ENCODE measurements at places on chromosomes 12 and 14.

GRCh38 chr14:54975856-54976255 lies 51.0 kb downstream of the WDHD1 start:
- no peak for DNase-seq

DNA sequence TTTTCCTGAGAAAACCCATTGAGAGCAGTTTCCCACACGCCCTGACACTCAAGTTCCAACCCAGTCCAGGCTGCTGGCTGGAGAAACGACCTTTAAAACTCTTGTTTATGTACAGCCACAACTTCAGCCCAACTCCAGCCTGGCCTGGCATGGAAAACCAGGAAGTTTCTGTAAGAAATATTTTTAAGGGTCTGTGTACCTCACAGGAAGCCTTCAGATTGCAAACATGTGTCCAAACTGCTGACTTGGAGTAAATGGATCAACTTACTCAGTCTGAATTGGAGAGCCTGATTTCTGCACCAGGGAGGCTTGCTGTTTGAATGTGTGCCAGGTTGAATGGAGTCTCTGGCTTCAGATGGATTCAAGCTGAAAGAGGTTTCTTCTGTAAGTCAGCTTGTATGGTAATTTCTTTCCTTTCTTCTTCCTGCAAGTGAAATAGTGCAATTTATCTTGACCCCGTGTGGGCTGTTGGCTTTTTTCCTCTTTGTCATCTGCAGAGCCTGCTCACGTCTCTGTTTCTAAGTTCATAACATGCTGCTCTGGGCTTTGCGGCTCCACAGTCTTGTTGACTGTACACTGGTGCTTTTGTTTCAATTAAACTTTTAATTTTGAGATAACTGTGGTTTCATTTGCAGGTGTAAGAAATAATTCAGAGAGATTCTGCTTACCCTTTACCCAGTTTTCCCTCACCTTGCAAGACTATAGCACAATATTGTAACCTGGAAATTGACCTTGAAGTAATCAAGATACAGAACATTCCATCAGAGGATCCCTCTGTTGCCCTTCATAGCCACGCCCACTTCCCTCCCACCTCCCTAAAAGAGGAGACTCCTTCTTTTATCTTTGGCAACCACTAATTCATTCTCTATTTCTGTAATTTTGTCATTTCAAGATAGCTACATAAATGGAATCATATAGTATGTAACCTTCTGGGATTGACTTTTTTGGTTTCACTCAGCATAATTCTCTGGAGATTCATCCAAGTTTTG lies 109.7 kb upstream of the PRMT8 start:
- no peak for DNase-seq

DNA sequence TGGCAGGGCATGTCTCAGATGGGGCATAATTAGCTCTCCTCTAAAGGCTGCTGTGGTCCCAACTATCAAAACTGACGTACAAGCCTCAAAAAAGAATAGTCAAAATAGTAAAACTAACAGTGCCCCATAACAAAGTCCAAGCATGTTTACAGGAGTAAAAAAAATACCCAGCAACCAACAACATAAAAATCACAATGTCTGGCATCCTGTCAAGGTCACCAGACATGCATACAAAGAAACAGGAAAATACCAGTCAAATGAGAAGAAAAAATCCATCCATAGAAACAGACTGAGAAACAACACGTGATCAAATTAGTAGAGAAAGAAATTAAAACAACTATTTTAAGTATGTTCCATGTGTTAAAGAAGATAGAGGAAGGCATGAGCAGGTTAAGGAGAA lies 131.2 kb upstream of the C14orf180 start:
- no peak for DNase-seq

DNA sequence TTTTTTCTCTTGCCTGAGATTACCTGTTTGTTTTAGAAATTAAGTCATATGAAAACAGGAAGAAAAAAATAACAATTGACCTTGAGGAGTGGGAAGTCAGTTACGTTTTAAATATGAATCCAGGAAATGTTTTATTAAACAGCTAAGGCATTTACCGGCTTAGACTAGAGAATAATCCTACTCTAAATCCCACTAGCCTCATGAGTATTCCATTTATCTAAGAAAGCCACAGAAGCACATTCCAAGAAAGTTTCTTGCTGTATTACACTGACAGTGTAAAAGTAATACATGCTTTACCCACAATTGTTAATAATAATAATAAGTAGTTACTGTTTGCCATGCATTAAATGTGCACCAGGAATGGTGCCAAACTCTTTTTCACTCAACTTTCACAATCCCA lies 90.9 kb downstream of the BMP4 start:
- no peak for DNase-seq

DNA sequence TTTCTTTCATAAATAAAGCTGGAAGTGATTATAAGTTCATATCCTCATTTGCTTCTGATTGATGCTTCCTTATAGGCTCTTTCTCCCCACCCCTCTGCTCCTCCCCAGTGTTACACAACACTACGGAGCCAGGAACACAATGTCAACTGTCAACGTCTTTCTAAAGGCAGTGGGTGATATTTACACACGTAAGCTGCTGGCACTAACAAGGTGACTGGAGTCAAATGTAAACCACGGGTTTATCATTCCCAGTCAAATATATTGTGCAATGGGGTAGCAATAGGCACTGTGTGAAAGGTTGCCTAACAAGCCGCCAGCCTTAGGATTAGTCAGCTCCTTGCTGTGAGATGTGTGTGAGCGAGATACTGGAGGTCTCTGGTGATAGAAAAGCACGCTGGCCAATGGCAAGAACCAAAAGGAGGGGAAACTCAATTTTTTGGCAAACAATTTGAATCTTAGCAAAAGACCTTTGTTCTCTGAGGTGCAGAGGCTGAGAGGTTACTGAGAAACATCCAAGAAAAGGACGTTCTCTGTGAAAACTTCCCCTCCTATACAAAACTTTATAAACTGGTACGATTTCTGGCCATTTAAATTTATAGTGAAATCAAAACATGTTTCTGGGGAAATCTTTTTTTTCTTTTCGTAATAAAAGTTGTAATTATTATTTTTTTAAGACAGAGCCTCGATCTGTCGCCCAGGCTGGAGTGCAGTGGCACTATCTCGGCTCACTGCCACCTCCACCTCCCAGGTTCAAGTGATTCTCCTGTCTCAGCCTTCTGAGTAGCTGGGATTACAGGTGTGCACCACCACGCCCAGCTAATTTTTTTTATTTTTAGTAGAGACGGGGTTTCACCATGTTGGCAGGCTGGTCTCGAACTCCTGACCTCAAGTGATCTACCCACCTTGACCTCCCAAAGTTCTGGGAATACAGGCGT lies 22.3 kb upstream of the HECTD1 start:
- no peak for DNase-seq

DNA sequence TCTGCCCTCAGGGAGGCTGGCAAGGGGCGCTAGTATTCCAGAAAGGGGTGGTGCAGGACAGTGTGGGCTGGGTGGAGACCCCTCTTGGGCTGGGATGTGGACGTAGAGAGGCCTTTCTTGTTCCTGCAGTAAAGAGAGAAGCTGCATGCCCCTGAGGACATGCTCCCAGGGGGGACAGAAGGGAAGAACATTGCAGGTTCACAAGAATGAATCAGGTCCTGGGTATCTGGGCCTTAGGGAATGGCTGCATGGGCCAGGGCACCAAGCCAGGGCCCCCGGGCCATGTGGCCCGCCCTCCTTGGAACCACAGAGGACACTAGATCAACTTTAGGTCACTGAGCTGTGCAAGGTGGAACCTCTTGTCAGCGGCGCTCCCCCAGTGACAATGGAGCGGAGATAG lies 51.8 kb downstream of the ZNF664 start:
- no peak for DNase-seq

DNA sequence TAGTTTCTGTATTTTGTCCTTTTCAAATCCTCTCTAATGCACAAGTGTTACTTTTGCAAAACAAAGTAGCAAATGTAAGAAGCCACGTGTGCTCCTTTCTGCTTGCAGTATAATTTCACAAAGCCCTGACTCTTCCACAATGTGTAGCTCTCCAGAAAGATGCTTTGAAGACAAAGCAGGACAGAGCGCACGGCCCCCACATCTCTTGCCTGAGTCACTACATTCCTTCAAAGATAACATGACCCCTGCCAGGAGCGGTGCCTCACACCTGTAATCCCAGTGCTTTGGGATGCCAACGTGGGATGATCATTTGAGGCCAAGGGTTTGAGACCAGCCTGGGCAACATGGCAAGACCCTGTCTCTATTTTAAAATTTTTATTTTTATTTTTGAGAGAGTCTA lies 40.5 kb downstream of the JAG2 start:
- DNase-seq: no peak

GRCh38 chr12:124411953-124412645 lies 117.2 kb downstream of the RFLNA start:
- DNase-seq: no peak

DNA sequence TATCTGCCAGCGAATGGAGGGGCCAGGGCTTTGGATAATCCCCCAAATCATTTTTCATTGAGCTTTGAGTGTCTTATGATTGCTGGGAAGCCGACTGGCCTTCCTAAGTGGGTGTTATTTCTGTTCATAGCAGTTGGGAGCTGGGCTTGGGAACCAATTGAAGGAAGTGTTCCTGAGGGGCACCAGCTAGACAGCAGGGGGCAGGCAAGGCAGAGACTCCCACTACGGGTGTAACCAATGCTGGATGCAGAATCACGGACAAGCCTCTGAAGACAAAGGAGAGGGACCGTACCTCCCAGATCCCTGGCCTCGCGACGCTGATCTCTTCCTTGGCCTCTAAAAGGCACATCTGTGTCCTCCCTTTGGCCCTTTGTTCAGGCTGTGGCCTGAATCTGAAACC lies 149.0 kb upstream of the PRMT8 start:
- peak; percentile 4 for DNase-seq

GRCh38 chr12:124321556-124322270 lies 26.8 kb downstream of the RFLNA start:
- DNase-seq: no peak

- DNase-seq: peak; percentile 27
These were observed 44.7 kb upstream of the ATP23 start for GRCh38 chr12:57896434-57897201.

- no peak for DNase-seq
These were observed 145.8 kb downstream of the SLC38A6 start for GRCh38 chr14:61126603-61127498.

- peak; percentile 41 for DNase-seq
These were observed 87.5 kb downstream of the DUSP16 start for GRCh38 chr12:12474931-12475795.
